Adipocyte (in vitro differentiated cells): ENCODE measurements at places on chromosomes 3 and 15.

DNA sequence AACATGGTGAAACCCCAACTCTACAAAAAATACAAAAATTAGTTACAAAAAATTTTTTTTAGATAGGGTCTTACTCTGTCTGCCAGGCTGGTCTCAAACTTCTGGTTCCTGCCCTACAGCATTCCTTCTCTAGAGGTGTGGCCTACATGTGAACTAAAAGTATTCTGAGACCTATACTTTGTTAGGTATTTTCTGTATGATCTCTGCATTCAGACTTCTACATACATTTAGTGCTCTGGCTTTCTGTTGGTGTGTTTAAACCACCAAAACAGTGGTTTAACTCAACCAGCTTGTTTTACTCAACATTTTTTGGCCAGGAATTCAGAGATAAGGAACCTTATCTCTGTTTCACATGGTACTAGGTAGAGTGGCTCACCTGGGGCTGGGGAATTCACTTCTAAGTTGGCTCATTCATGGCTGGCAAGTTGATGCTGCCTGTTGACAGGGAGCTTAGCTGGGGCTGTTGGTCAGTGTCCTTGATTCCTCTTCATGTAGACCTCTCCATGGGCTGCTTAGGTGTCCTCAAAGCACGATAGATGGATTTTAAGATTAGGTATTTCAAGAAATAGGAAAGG, 41.4 kb upstream of the BSN start:
- DNase-seq: no peak

GRCh38 chr3:129122412-129123011, 908 bp upstream of the RAB43 start:
- DNase-seq: peak; percentile 41

DNA sequence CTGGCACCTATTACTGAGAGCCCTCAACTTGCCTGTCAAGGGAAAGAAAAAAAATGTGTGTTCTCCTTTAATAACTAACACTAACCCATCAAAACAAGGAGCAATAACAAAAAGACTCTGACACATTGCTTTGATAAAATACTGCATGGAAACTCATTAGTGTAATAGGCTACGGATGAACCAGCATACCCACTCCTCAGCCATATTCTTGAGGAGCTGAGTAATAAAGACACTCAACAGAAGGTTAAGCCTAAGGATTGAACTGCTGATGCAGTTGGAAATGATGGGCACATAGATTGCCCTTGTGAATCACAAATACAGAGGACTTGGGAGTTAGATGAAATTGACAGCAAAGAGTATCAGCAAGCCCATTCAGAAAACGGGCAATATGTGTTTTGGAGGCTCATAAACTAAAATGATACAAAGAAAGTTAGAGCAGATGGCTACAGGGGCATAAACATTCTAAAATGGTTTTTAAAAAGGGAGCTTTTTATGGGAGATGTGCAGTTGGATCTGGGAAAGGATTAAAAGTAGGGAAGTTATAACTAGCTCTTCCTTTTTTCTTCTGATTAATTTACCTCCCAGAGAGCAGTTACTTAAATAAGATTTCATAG, 447.6 kb upstream of the IL12A start:
- DNase-seq: no peak

GRCh38 chr15:80999623-81000036, 1.1 kb upstream of the TLNRD1 start:
- no peak for DNase-seq

GRCh38 chr3:90018779-90019178, 911.4 kb downstream of the EPHA3 start:
- DNase-seq: no peak

GRCh38 chr3:151351219-151351618, 21.9 kb upstream of the P2RY13 start:
- DNase-seq: no peak

DNA sequence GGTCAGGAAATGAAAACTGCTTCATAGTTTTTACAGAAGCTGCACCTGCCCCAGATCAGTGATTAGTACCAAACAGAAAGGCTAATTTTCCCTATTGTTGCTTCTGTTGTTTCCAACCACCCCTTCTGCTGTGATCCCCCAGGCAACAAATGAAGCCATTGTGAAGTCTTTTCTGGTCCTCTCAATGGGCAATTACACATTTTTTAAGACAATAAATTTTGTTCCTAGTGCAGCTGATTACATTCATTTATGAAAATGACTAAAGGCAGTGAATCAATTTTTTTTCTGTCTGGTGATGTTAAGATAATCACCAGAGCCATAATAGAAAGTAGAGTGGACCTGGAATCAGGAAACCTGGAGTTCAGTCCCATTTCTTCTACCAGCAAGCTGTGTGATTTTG, 32.7 kb downstream of the GLDN start:
- DNase-seq: no peak

GRCh38 chr15:40550341-40551037, 14.4 kb downstream of the CCDC32 start:
- no peak for DNase-seq

GRCh38 chr15:29844290-29844903, 22.1 kb upstream of the TJP1 start:
- peak; percentile 15 for DNase-seq

DNA sequence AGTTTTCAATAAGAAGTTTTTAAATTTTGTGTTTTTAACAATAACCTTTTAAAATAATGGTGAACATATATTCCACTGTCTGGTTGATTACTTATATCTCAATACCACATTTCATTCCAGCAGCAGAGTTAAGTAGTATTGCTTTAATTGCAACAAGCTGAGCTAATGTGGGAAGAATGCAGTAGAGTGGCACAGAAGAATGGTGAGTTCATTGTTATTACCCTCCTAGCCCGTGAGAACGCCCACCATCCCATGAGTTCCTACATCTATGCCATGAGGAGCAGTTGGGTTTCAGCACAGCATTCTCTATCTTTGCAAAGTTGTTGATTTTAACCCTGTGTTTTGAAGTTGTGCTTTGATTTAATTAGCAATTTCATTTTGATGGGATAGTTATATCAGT, 17.8 kb upstream of the NR2E3 start:
- DNase-seq: peak; percentile 72

DNA sequence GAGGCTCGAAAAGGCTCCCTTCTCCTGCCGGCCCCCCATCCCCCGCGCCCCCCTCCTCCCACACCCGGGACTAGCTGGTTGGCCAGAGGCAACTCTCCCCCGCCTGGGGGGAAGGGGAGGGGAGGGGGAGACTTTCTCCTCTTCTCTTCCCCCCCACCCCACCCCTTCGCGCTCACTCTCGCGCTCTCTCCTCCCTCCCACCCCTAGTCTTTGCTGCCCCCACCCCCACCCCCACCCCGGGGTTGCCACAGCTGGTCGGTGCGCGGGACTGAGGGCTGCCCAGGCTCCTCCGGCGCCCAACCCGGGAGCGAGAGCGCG, 710 bp downstream of the MECOM start:
- DNase-seq: peak; percentile 78

GRCh38 chr3:31456373-31456772, 76.4 kb upstream of the STT3B start:
- no peak for DNase-seq

- DNase-seq: no peak
Observed at GRCh38 chr3:52830535-52831258, at the start of gene ITIH4. Gene ITIH4, minus strand, starts transcription at chr3:52830672. Its CDS starts 30 bp downstream, at chr3:52830642.

DNA sequence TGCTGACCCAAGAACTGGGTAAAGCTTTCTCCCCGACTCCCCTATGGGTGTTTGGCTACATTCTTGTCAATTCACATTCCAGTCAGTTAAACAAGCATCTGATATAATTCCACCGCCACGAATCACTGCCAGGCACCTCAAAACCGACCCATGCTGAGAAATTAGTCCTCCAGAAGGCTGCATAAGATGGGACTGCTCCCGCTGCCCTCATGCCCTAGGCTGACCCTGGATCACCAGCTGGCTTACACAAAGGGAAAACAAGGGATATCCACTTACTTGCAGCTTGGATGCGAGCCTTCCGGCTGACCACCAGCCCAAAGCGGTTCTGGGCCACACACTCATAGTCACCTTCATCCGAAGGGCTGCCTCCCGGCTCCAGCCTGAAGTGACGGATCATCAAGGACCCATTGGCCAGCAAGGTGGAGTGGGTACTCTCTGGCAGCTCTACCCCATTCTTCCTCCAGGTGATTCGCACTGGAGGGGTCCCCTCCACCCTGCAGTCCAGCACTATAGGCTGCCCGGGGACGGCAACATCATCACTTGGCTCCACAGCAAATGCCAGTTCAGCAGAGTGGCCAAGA, 2.9 kb downstream of the IGDCC3 start:
- peak; percentile 35 for DNase-seq

GRCh38 chr15:77983091-77983707, 94.3 kb downstream of the TBC1D2B start:
- no peak for DNase-seq

- DNase-seq: no peak
Observed at GRCh38 chr3:66998904-66999235, 763 bp downstream of the KBTBD8 start.

GRCh38 chr15:58286523-58286922, 145.3 kb upstream of the LIPC start:
- no peak for DNase-seq

- DNase-seq: no peak
Observed at GRCh38 chr3:43340403-43340802, 54.1 kb downstream of the SNRK start.

- peak; percentile 57 for DNase-seq
Observed at GRCh38 chr15:39181056-39181747, 399.7 kb upstream of the THBS1 start.

DNA sequence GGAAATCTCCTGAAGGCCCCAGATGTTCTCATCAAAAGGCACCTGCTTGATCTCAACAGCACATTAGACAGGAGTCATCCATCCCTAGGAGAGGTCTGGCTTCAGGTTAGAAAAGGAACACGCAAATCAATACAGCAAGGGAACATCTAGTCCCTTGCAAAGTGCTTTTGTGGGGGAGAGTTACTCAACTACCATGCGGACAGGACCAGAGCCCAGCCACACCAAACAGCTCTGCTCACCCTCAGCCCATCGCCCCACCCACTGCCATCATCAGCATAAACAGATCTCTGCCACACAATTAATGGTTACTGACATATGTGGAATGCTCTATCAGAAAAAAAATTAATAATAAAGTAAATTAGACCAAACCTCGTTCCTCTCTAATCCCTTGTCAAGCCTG, 85.6 kb downstream of the MYLK start:
- no peak for DNase-seq
